Kidney epithelial cell (primary cell): ENCODE measurements at places on chromosomes 1 and 21. TPM values are rescaled to one million over a fixed set of nuclear protein-coding genes. Genes with fewer than 3 reads are reported as not detected.

ZNF593OS gene
- not detected in 2 replicates for total RNA-seq

- DNase-seq, result no peak
Measured at GRCh38 chr1:186165303-186165702, 209.8 kb downstream of the TPR start.

DNA sequence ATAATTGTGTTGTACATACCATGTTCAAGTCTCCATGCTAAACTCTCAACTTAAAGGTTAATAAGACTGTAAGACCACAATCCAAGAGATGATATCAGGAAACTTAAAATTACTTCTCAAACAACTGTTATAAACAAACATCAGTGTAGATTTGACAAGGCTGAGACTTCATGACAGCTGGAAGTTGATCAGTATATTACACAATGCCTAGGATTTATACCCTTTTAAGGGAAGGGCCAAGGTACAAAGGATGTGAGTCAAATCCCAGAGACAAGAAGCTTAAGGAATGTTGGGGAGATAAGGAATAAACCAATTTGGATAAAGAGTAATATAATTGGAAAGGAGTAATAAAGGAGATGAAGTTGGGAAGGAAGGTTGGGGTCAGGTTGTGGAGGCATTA, 98.8 kb downstream of the LBR start:
- no peak for DNase-seq

PGBD5 gene
- 54.0 and 70.7 TPM in 2 replicates for total RNA-seq

- no peak for DNase-seq
Measured at GRCh38 chr1:27891196-27891889, 19.0 kb downstream of the THEMIS2 start.
